ENCODE measurements at places on chromosomes 16 and 17.
A peak's percentile ranks its signal among the peaks of the same experiment; 100 is the strongest.

DNA sequence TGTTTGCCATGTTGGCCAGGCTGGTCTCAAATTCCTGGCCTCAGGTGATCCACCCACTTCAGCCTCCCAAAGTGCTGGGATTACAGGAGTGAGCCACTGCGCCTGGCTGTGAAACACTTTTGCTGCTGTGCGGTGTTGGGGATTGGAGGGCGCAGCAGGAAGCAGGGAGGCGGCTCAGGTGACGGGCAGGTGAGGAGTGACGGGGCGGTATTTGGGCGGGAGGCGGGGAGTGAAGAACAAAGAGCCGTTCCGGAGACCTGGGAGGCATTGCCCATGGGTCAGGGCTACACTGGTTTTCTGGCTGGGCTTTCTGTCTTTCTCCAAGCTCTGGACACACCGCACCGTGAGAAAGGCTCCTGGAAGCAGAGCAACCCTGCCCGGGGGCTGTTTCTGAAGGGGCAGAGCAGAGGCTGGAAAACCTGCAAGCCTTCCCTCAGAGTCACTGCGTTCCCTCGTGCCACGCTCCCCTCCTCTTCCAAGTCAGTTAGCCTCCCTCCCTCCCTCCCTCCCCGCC is 22.1 kb downstream of the CRISPLD2 start:
- peak; percentile 94 for DNase-seq

DNA sequence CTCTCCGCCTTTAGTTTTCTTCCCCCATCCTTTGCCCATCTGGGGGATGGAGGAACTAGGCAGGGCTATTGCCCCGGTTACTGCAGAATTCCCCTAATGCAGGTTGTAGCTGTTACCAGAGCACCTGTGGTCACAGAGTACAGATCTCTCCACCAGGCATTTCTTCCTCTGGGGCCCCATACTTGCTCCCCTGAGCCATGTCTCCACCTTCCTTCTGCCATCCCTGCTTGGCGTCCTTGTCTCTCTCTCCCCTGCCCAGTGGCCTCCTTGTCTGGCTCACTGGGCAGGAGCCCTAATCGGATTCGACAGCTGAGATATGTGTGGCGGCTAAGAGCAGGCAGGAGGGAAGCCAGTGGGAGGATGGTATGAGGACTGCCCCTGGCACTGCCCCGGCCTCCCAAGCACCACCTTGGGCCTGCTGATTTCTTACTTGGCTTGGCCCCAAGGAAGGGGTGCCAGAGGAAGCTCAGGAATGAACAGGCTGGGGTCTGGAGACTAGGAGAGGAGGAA is 2.0 kb downstream of the RARA start:
- no peak for DNase-seq

DNA sequence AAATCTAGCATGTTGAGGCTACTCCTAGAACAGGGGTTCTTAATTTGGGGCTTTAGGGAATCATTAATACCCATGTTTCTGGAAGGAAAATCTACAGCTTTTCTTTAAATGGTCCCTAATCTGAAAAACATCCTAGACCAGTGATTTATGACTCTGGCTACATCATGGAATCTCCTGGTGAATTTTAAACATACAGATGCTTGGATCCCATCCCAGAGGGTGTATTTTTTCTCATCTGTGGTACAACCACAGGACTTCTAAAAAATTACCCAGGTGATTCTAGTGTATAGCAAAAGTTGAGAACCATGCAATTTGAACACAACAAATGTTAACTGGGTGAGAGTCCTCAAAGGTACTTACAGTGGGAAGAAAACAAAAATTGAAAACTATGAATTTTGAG is 41.5 kb downstream of the KANSL1 start:
- DNase-seq, result no peak

GRCh38 chr17:69466905-69467667 is 52.6 kb downstream of the MAP2K6 start:
- peak; percentile 33 for DNase-seq

GRCh38 chr17:72110231-72110941 is 10.4 kb upstream of the SOX9 start:
- peak; percentile 14 for DNase-seq

- DNase-seq, result peak; percentile 21
These were observed 45.7 kb upstream of the CSNK2A2 start for GRCh38 chr16:58243528-58244004.

Data from DMS53 (cell line).